Stimulated activated CD8-positive, alpha-beta memory T cell treated with anti-CD3 and anti-CD28 coated beads, Interleukin-2, amount 100 ng/mL, for 1 hour (primary cell): ENCODE measurements at places on chromosomes 12 and 14.

GRCh38 chr12:122058549-122059149, 19.9 kb upstream of the MLXIP start:
- no peak for DNase-seq

GRCh38 chr12:94663702-94664101, 13.3 kb upstream of the TMCC3 start:
- no peak for DNase-seq

GRCh38 chr12:55955800-55956508, 9.9 kb downstream of the PMEL start:
- no peak for DNase-seq

DNA sequence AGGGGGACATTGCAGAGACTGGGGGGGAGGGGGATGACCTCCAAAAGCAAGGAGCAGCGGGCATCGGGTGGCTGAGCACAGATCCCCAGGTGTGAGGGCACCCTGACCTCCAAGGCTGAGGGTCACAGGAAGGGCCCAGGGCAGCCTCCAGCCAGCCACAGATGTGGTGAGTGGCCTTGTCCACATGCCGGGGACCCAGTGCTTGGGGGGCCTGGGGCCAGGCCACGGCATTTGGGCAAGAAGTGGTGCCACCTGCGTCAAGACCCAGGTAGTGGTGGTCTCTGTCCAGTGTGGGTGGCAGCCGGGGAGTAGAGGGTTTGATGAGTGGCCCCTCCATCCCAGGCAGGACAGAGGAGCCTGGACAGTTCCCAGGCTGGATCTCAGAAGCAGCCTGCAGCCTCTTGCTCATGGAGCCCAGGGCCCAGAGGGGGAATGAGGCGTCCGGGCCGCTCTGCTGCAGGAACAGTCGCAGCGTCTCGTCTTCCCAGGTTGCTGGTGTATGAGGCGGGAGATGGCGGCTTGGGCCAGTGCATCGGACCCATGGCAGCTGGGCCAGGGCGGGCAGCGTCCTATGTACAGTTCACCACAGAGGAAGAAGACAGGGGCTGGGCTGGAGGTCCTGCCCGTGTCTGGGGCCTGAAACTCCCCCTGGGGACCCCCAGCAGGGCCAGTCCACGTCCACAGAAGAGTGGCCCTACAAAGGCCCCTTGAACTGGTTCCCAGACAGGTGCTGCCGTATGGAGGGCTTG, 33.5 kb downstream of the CCNK start:
- DNase-seq, result no peak

- DNase-seq, result no peak
These were observed 30.3 kb upstream of the TTC7B start for GRCh38 chr14:90846511-90846910.

DNA sequence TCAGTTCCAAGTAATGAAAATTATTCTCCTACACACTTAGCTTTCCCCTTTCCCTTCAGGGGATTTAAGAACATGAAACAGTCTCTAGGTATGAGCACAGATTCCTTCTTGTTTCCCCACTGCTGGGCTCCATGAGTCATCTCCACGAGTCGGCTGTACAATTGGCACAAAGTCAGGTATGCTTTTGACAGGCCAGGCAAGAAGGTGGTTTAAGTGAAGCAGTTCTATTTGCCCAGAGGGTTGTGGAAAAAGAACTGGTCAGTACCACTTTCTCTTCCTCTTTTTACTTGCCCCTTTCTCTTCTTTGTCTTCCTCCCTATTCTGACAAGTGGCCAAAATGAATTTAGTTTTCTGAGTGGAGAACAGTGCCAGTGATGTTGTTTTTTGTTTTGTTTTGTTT, 16.3 kb downstream of the DYNC1H1 start:
- no peak for DNase-seq

GRCh38 chr12:130634866-130635265, 81.2 kb downstream of the RIMBP2 start:
- no peak for DNase-seq

DNA sequence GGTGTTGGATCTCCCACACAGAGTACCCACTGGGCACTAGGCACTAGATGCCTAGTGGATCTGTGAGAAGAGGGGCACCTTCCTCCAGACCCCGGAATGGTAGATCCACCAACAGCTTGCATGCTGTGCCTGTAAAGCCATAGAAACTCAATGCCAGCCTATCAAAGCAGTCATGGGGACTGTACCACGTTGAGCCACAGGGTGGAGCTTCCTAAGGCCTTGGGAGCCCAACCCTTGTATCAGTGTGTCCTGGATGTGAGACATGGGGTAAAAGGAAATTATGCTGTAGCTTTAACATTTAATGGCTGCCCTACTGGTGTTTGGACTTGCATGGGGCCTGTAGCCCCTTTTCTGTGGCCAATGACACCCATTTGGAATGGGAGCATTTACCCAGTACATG, 1024.9 kb downstream of the TMEM121 start:
- no peak for DNase-seq
